ENCODE measurements at places on chromosomes 1 and 21. TPM values are rescaled to one million over a fixed set of nuclear protein-coding genes. Genes with fewer than 3 reads are reported as not detected.

- no peak for DNase-seq
Observed at GRCh38 chr1:234246638-234247116, 126.6 kb upstream of the COA6 start.

GRCh38 chr1:61313906-61314422 lies 231.6 kb downstream of the NFIA start:
- no peak for DNase-seq

- peak; percentile 48 for DNase-seq
Observed at GRCh38 chr1:11563560-11564069, 84.7 kb downstream of the DISP3 start.

- DNase-seq, result peak; percentile 30
Observed at GRCh38 chr21:44300262-44300959, 558 bp downstream of the PFKL start.

DNA sequence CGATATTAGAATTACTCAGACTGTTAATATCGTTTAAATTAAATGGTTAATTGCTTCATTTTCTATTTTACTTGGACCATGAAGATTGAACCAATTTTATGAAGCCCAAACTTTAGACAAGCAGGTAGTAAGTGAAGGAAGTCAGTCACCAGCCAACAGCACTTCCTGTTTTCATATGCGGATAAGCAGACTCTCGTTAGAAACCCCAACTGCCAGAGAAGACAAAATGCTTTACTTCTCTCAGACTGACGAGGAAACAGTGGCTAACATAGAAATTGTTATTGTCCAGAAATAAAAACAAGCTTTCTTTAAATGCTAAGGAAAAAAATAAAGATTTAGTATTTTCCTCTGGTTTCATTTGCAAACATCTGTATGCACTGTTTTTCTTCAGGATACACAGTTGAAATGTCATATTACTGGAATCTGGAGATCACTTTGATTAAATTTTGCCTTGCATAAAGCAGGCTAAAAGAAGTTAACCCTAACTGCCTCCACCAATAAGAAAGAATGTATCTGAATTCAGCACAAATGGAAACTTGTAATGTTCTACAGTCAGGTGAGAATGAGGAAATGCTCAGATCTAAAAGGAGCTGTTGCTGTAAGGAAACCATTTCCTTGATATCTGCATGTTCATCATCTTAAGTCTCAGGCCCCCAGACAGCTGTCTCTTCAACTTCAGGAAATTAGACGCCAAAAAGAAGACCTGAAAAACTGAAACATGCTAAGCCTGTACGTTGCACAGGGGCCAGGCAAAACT lies 129.8 kb upstream of the SAMSN1 start:
- no peak for DNase-seq

DNA sequence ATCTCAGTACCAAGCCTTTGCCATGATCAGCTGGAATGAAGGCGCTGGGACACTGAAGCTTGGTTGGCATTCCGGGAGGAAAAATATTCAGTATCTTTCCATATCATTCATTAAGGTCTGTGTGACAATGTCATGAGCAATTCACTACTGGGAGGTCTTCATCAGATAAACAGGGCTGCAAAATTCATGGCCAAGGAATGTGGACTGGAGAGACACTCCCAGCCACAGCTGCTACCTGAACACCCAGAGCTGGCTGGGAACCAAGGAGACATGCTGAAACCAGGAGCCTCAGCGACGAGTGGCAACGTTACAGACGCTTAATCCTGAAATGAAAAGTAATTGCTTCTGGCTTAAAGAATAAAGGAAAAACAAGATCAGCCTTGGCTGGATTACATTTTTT lies 30.6 kb upstream of the DDAH1 start:
- peak; percentile 76 for DNase-seq

- DNase-seq, result no peak
Observed at GRCh38 chr21:45012662-45013259, 61.6 kb upstream of the ADARB1 start.

- DNase-seq, result no peak
Observed at GRCh38 chr1:5507340-5507739, 484.9 kb downstream of the NPHP4 start.

GRCh38 chr1:44323947-44324346 lies 31.1 kb downstream of the ERI3 start:
- no peak for DNase-seq

DNA sequence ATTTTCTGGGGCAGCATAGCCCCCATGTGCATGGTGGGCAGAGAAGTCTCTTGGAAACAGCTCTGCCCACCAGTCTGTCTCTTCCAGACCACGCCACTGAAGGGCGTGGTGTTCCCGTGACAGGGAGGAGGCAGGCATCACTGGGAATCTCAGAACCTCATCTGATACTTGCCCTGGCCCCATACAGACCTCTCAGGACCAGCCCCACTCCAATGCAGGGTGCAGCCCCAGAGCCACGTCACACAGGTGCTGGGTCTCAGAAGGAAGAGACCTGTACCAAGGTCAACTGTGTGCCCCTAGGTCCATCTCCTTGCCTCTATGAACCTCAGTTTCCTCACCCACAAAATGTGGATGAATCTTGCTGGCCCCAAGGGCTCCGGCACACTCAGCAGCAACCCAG lies 7.3 kb downstream of the RAP1GAP start:
- no peak for DNase-seq

- peak; percentile 48 for DNase-seq
Observed at GRCh38 chr1:2526824-2527555, 594 bp upstream of the PANK4 start.

- no peak for DNase-seq
Observed at GRCh38 chr1:183780757-183781156, 24.2 kb upstream of the RGL1 start.

DNA sequence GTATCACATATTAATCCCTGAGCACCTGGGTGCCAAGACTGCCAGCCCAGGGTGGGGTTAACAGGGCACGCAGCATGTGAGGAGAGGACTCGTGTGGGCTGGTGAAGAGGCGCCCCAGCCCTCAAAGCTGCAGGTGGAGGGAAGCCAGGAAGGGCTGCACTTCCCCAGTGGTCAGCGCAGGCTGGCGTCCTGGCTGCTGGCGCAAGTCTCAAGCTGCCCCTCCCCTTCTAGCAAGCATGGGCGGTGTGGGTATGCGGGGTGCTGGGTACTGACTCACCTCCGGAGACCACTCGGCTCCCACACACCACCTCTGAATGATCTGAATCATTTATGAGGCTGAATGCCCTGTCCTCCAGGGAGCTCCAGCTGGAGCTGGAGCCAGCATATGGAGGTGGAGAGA lies 44.0 kb downstream of the EIF2D start:
- DNase-seq, result no peak

- DNase-seq, result no peak
Observed at GRCh38 chr1:71267220-71267619, 186.4 kb upstream of the ZRANB2 start.

DNA sequence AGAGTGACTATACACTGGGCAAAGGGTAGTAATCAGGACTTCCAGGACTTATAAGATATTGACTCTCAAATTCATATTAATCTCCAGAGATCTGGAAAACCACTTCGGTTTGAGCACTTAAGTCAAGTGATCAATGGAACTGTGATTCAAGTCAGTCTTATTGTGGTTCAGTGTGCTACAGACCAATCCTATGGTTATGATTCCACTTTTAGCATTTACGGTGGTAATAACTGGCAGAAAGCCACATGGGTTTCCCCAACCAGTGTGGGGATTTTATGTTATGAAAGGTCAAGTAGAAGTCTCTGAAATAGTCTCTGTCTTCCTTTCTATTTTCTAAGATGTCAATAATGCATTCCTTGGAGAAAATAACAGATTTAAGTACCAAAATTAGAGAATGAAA lies 151.3 kb upstream of the NEGR1 start:
- no peak for DNase-seq

- no peak for DNase-seq
Observed at GRCh38 chr21:38326899-38327298, 70.1 kb downstream of the KCNJ15 start.

GRCh38 chr1:47479664-47480063 lies 41.8 kb downstream of the FOXD2 start:
- no peak for DNase-seq

DNA sequence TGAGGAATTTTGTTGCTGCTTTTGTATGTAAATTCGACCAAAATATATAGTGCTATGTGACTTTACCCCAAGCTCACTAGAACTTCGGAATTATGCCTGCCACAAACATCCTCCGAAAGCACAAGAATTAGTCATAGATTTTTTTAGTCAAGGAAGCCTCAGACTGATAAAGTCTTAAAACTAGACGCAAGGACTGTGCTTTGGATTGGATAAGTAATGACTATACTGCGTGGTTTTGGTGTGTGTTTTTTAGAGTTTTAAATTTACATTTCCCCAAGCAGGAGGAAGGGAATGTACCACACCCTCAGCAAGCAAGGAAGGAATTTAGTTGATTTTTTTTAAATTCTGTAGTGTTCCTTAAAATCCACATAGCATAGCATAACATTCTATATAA lies 10.3 kb downstream of the WLS start:
- peak; percentile 14 for DNase-seq

- DNase-seq, result no peak
Observed at GRCh38 chr1:171858696-171859095, 17.4 kb downstream of the DNM3 start.

GRCh38 chr1:92362970-92363369 lies 64.1 kb downstream of the RPAP2 start:
- DNase-seq, result no peak

DNA sequence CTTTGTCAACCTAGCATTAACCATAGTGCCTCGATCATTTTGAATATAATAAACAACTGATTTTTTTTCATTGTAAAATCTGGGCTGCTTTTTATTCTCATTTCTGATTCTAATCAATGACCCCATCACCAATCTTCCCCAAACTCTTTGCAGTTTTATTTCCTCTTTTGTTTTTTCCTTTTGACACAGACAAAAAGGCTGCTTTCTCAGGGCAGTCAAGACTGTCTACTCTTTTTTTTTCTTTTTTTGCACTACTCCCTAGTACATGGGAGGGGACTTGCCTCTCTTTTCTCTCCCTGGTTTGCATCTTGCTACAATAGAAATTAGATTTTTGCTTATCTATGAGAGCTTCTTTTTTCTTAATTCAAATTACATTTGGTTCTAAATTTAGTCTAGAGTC lies 987.9 kb downstream of the ADGRL2 start:
- DNase-seq, result no peak

DNA sequence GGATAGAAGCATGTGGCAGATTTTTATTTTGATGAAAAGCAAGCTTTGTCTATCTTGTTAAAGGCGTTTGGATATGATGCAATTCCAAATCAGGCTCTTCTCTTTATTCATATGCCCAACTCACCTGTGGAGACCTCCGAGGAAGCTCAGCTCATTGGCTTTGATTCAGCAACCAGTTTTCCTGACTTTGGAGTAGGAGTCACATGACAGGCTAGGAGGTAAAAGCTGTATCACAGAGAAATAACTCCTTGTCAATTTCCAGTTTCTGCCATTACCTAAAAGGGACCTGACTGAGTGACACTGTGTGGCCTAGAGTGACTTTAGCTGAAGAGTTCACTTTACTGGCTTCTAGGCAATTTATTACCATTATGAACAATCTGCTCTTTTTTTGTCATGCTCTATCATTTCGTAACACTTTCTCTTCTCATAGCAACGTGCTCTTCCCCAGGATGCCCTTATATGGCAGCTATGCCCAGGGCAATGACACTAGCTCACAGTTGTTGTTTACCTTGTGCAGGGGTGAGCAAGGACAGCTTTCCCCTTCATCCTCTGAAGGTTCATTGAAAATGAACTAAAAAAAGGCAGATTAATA lies 107.2 kb downstream of the KCNK1 start:
- no peak for DNase-seq

GRCh38 chr1:192906334-192906733 lies 97.5 kb downstream of the RGS2 start:
- no peak for DNase-seq

DNA sequence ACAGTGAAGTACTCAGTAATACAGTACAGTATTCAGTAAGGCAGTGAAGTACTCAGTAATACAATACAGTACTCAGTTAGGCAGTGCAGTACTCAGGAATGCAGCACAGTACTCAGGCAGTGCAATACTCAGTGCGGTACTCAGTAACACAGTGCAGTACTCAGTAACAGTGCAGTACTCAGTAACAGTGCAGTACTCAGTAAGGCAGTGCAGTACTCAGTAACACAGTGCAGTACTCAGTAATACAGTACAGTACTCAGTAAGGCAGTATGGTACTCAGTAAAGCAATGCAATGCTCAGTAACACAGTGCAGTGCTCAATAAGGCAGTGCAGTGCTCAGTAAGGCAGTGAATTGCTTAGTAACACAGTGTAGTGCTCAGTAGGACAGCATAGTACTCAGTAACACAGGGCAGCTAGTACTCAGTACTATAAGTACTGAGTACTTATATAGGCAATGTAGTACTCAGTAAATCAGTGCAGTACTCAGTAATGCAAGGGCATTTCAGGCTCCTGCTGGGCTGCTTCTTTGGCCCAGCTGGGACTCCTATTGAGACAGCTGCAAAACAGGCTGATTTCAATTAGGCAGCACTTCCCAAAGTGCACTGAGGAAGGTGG lies 411.3 kb downstream of the DISC1 start:
- DNase-seq, result no peak

- DNase-seq, result peak; percentile 42
Observed at GRCh38 chr1:182629499-182630096, 25.4 kb upstream of the RGS16 start.

- no peak for DNase-seq
Observed at GRCh38 chr1:78334952-78335351, 155.8 kb upstream of the PTGFR start.

- peak; percentile 81 for DNase-seq
Observed at GRCh38 chr1:173507205-173507846, 30.2 kb downstream of the PRDX6 start.

- no peak for DNase-seq
Observed at GRCh38 chr1:38523568-38523939, 336.0 kb downstream of the RRAGC start.

- DNase-seq, result peak; percentile 24
Observed at GRCh38 chr1:43861337-43861736, 72.3 kb upstream of the ARTN start.

DNA sequence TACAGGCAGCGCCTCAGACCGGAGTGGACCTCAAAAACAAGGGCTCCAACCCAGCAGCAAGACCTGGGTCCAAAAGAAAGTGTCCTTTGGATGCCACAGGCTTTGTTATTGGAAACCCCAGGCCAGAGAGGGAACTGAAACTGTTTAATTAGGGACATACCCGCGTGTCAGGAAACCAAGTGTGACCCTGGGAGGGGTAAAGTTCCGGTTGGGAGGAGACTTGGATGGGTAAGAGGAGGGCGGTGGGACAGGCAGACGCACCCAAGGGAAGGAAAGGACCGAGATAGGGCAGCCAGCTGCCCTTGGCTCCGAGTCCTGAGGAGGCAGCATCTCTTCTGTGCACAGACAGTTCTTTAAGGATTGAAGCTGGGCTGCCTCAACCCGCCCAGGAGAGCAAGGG lies 71.4 kb downstream of the CDC7 start:
- no peak for DNase-seq

FBLIM1 gene
- 31.2 TPM for total RNA-seq

RAP1GAP gene
- 1.1 TPM for total RNA-seq

TBX19 gene
- 0.50 TPM for total RNA-seq

TCHH gene
- not detected for total RNA-seq

OR2T8 gene
- not detected for total RNA-seq

A3GALT2 gene
- not detected for total RNA-seq

SLC30A2 gene
- total RNA-seq, result not detected

All from A172 (cell line).